HEK293T (cell line): ENCODE measurements at places on chromosomes 1 and 21.

DNA sequence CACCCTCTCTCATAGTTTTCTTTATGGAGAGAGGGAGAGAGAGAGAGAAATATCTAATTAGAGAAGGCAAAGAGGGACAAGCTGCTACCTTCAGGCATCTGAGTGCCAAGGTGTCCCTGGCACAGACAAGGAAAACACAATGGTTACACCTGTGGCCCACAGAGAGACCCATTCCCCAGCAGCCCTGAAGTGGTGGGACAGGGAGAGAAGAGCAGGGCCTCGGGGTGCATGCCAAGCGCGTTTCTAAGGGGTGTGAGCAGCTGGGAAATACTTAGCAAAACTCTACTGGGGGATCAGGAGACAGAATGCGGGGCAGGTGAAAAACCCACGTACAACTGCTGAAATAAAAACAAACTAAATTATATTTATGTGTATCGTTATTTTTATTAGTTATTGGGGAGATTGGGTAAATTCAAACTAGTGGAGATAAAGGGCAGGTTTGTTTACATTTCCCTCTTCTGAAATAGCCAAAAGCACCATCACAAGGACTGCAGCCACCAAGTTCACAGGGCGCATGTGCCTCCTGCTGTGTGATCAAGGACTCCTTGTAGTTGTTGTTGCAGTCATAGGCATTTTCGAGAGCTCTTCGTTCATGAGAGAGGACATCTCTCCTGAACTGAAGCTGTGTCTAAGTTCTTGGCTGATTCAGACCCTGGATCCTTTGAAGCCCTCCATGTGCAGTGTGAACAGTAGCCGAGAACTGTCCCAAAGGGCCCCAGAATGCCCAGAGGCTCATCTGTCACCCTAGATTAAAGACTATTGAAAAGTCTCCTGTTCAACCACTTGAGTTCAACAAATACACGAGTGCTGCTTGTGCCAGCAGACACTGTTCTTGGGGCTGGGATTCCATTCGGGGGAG is 737 bp upstream of the SERPINC1 start:
- no peak for DNase-seq

DNA sequence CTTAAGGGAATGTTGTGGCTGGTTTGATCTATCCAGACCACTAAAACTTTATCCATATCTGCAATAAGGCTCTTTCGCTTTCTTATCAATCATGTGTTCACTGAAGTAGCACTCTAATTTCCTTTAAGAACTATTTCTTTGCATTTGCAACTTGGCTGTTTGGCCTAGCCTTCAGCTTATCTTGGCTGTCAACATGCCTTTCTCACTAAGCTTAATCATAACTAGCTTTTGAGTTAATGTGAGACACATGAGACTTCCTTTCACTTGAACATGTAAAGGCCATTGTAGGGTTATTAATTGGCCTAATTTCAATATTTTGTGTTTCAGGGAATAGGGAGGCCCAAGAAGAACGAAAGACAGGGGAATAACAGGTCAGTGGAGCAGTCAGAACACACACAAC is 124.7 kb downstream of the TNFSF18 start:
- DNase-seq = no peak

GRCh38 chr1:182953826-182954225 is 860 bp upstream of the SHCBP1L start:
- no peak for DNase-seq

DNA sequence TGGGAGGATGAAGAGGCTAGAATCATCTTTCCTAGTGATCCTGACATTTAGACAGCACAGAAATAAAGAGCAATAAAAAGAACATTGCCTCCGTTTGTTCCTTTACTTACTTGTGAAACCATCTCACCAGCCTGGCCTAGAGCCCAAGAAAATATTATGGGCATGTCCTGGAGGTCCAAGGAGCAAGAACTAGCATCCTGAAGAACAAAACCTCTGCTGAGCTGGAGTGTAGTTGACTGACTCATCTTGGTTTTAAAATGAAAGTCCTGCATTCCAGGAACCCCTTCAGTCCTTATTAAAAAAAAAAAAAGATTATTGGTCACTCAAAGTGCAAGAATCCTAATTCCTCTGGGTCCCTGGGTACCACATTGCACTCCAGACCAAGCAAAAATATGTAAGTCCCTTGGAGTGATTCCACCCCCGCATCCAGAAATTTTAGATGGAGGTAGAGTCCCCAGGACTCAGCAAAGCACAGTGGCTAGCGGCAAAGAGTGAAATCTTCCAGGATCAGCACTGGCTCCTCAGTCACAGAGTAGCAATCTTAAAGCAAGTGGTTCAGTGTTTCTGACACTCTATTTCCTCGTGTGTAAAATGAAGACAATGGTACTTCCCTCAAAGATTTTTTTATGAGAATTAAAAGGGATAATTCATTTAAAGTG is 7.0 kb downstream of the SMCP start:
- no peak for DNase-seq

- DNase-seq = no peak
These were observed 107.7 kb upstream of the ERRFI1 start for GRCh38 chr1:8133657-8134430.

- DNase-seq = no peak
These were observed 90.6 kb downstream of the TRIM11 start for GRCh38 chr1:228315945-228316588.

GRCh38 chr1:27504588-27505419 is 14.8 kb upstream of the WASF2 start:
- peak; percentile 24 for DNase-seq

DNA sequence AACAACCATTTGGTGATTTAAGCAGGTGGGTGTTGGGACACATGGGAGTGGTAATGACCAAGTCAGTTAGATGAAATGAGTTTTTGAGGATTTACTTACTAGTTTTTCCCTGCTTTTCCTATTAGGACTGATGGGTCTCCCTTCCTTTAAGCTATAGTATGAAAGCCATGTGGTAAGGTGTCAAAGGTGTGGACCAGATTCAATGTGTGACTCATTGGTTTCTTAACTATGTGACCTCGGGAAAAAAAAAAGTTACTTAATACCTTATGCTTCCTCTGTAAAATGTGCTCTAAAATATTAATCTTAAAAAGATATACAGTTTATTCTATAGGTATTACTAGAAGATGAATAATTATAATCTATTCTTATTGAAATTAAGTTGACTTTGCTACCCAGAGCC is 93.7 kb downstream of the DUSP10 start:
- no peak for DNase-seq

GRCh38 chr1:202242080-202242419 is 48.5 kb downstream of the LGR6 start:
- DNase-seq = no peak

GRCh38 chr21:45963232-45963570 is 18.4 kb upstream of the COL6A1 start:
- no peak for DNase-seq

DNA sequence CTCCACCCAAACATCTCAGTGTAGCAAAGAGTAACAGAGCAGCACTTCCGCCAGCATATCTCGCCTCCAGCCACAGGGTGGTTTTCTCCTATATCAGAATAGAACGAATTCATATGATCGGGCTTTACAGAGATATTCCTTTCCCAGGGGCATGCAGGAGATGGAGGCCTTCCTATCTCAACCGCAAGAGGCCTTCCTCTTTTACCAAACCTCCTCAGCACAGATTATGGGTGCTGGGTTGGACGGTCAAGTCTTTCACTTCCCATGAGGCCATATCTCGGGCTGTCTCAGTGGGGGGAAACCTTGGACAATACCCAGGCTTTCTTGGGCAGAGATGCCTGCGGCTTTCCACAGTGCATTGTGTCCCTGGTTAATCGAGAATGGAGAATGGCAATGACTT is 65.8 kb downstream of the OVGP1 start:
- DNase-seq = no peak

- no peak for DNase-seq
These were observed 48.8 kb downstream of the TENT5C start for GRCh38 chr1:117654493-117655219.

DNA sequence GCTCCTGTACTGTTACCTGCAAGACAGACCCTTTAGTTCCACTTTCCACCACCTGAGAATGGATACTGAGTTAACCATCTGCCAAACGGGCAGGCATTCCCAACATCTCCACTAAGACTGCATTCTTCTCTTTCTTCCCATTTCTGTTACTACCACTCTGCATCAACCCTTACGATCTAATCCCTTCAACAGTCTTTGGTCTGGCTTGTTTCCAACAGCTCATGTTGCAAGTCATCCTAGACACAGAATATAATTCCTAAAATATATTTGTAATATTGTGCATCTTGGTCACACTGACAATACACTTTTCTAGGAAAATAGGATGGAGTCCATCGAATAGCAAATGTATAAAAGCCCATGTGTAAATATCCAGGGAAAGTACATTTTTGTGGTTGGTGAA is 166.7 kb downstream of the SIPA1L2 start:
- no peak for DNase-seq

DNA sequence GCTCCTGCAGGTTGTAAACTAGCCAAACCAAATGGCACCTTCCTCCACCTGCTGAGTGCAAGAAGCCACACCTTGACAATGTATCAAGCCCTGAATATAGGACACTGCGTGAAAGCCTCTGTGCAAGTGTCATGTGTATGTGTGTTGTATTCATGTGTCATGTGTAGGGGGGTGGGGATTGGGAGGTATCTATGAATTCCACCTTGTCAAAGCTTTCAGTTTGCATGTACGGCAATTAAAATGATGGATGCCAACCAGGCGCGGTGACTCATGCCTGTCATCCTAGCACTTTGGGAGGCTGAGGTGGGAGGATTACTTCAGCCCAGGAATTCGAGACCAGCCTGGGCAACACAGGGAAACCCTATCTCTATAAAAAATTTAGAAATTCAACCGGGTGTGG is 19.8 kb downstream of the CD34 start:
- DNase-seq = no peak

GRCh38 chr1:3413975-3414710 is 40.3 kb upstream of the ARHGEF16 start:
- DNase-seq = no peak

- no peak for DNase-seq
These were observed 264.5 kb downstream of the MRPL39 start for GRCh38 chr21:25342816-25343215.

DNA sequence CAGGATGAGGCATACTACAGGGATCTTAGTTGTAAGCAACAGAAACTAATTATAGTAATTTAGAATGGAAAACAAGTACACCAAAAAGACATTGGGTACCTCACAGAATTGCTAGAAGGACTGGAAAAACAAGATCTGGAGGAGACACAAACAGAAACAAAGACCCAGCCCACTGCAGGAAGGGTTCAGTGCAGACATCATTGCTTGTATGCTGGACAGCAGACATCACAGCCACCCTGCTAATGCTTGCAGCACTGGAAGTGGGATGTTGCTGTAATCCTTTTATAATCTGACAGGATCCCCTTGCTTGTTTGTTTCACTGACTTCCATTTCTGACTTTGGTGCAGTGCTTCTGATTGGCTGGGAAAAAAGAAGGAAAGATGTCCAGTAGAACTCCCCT is 111.4 kb upstream of the ZNF678 start:
- DNase-seq = no peak

- DNase-seq = no peak
These were observed 259.4 kb downstream of the KCNJ6 start for GRCh38 chr21:37656899-37657298.

DNA sequence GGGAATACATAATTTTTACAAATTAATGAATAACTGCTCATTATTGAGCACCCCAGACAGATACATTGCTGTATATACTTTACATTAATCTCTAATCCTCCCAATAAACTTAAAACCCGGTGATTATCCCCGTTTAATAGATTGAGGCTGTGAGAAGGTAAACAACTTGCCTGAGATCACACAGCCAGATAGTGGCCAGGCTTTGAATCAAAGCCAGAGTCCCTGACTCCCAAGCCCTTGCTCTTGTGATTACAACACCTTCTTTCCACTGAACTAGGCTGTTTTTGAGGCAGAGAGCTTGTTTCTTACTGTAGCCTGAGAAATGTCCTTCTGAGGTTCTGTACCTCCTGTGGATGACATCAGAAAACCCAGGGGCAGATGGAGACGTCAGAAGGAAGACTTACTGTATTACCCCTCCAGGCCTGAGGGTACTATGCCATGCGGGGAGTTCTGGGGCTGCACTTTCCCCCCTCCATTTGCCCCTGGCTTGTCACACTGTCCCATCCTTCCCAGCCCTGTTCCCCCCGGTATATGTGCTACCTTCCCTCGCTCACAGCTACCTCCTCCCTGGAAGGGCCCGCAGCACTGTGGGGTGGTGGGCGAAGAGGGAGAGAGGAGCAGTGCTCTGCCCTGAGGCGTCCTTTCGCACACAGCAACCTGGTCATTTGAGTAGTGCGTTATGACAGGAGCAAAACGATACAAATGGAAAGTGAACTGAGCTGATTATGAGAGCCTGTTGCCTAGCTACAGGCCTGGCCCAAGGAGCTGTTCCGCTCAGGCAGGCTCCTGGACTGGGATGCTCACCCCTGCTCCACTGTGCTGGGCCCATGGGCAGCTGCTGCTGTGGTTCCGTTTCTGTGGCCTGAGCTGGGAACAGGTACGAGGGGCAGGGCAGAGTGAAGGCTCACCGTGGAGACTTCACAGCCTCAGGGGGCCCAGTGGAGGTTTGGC is 4.6 kb downstream of the KCNC4 start:
- DNase-seq = no peak

DNA sequence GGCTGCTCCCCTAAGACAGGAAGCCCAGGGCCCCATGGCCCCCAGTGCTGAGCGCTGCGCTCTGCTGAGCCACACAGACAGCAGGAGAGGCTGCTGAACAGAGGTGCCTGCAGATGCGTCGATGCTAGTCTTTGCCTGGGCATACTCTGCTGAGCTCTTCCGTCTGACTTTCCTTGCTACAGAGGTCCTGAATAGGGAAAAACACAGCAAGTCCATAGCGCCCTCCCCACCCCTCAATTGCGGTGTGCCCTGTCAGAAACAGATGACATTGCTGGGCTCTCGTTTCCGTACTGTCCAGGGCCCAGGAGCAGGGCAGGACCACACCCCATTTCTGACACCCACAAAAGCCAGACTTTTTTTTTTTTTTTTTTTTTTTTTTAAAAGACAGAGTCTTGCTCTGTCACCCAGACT is 252.5 kb downstream of the SDCCAG8 start:
- DNase-seq = no peak

- DNase-seq = no peak
These were observed 126.2 kb upstream of the COL6A1 start for GRCh38 chr21:45855248-45855811.

GRCh38 chr1:115796897-115797296 is 28.4 kb upstream of the CASQ2 start:
- no peak for DNase-seq

GRCh38 chr1:147612366-147612765 is 58.0 kb downstream of the ACP6 start:
- DNase-seq = no peak

DNA sequence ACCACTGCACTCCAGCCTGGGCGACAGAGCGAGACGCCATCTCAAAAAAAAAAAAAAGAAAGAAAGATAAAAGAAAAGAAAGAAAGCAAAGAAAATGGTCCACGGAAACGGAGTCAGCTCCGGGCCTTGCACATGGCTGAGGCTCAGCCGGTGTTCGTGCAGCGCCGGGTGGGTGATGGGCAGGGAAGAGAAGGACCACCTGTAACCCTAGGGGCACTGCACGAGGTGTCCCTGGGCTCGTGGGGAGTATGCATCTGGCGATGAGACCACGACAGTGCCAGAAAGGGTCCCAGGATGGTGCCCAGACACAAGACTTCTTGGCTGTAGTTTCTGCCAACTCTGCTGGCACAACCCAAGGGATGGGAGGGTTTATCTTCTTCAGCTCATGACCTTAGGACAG is 5.8 kb downstream of the CDA start:
- no peak for DNase-seq
